Natural killer cell (primary cell): ENCODE measurements at places on chromosomes 2 and 18. TPM values are rescaled to one million over a fixed set of nuclear protein-coding genes. Genes with fewer than 3 reads are reported as not detected.

DNA sequence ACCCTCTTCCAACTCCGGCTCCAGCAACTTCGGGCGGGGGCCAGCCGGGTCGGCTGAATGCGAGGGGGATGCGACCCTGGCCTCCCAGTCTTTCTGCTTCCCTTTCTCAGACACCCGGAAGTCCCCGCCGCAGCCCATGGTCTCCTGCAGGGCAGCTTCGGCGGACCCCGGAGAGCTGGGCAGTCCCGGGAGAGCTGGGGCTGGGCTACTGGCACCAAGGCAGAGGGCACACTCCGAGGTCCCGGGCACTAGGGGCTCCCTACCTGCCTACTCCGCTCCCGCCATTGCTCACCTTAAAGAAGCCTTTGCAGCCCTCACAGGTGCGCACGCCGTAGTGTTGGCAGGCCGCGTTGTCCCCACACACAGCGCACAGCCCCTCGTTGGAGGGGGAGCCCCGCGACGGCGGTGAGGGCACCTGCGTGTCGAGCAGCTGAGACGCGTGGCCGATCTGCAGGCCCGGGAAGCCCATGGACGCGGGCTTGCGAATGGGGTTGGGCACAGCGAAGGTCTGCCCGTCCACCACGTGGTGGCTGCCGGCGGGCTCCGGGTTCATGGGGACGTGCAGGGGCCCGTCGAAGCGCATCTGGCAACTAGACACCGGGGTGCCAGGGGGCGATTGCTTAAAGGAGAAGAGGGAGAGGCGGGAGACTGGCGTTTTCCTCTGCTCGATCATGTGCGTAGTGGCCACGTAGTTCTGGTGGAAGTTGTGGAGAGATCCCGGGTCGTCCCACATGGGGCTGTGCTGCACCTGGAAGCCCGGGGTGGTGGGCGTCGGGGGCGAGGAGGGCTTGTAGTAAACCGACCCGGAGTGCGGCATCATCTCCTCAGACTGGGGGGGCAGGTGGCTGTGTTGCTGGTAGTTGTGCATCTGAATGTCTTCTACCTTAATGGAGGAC lies 3.2 kb downstream of the NR4A2 start:
- H3K4me1 ChIP-seq: peaks cover 38% of the 10 kb centered on the region
- peaks cover 37% of the 10 kb centered on the region for H3K27me3 ChIP-seq
- no peak for DNase-seq
- no peak overlapping the region for H3K27ac ChIP-seq

- no peak for DNase-seq
- no peaks in the 10 kb centered on the region for H3K27me3 ChIP-seq
- H3K36me3 ChIP-seq: no peaks in the 10 kb centered on the region
- H3K4me3 ChIP-seq: no peak overlapping the region
These were observed 241.1 kb upstream of the VWC2L start for GRCh38 chr2:214169736-214170135.

DNA sequence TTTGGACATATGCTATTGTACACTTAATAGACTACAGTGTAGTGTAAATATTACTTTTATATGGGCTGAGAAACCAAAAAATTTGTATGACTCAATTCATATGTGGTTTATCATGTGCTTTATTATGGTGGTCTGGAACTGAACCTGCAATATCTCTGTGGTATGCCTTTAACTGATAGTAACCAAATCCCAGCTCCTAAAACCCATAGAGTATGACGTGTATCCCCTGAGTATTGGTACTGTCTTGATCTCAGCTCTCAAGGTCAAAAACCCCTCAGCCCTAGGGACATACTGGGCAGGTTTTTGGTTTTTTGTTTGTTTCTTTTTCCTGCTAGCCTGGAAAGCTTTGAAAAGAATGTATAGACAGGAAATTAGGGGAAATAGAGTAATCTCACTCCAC lies 42.2 kb upstream of the ARHGAP15 start:
- H3K4me3 ChIP-seq: no peak overlapping the region
- no peaks in the 10 kb centered on the region for H3K27me3 ChIP-seq
- no peaks in the 10 kb centered on the region for H3K4me1 ChIP-seq
- no peaks in the 10 kb centered on the region for H3K36me3 ChIP-seq

DNA sequence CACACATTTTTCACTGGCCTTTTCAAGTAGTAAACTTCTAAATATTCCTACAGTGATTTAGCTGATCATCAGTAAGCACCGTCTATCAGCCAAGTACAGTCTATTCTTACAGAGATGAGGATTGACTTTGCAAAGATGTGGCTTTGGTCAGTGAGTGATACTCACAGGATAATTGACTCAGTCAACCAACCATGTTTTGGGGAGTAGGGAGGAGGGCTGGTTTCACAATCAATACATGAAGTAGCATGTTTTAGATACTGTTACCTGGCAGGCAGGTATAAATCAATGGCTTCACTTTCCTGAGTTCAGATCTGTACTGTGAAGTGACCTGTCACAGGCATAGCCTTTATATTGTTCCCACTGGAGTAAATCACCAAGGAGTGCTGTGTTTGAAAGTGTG lies 27.2 kb downstream of the OSBPL6 start:
- no peak overlapping the region for H3K27ac ChIP-seq
- H3K27me3 ChIP-seq: peaks cover 2% of the 10 kb centered on the region
- H3K4me1 ChIP-seq: no peaks in the 10 kb centered on the region
- no peak overlapping the region for H3K4me3 ChIP-seq

COPS9 gene
- total RNA-seq: 53.5 TPM
